DMS 273 treated with DMSO at 0.1 percent for 48 hours (cell line): ENCODE measurements at places on chromosomes 1 and 21.

DNA sequence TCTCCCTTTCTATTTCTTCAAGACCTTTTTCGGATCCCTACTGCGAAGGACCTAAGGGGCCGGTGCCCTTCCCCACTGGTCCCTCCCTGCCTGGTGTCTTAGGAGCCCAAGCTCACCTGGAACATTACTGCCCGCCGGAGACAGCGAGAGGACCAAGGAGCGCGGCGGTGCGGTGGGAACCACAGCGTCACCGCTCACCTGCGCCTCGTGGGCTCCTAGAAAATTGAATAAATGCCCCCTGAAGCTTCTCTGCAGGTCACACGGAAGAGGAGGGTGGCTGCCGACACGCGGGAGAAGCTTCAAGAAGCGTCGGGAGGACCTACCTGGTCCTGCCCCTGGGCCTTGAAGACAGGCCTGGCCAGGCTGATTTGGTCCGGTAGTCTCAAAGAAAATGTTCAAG is 65.2 kb downstream of the PPIAL4A start:
- DNase-seq = no peak

GRCh38 chr1:160209321-160210046 is 4.3 kb downstream of the PEA15 start:
- DNase-seq = no peak

DNA sequence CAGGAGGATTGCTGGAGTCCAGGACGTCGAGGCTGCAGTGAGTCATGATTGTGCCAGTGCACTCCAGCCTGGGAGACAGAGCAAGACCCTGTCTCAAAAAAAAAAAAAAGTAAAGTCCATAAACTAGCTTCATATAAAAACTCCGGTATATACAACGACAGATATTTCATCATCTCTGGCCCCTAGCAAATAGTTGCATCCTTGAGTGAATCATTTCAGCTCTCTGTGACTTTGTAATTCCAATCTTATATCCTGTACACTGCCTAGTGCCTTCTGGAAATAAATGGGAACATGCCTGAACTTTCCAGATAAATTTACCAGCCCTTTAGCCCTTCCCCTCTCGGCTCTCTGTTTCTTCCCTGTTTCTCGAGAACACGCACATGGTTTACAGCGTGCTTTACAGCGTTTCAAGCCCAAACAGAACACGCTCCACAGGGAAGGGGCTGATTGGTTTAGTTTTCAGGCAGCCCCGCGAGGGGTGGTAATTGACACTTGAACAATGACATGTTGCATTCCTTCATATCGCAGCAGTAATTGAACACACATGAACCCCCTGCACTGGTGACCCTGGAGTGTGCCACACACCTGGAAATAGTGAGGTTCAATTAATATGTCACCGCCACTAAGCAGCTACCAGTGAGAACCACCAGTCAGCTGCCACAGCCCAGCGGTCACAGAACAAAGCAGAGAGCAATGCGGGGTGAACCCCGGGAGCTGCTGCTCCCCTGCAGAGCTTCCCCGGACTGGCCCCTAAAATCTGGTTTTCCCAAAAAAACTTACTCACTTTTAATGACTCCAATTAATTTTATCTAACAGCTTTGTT is 35.7 kb upstream of the SIM2 start:
- DNase-seq = no peak

- DNase-seq = no peak
These were observed 123.0 kb upstream of the TMPRSS2 start for GRCh38 chr21:41630917-41631316.

GRCh38 chr21:30577766-30578165 is 12.4 kb downstream of the KRTAP22-2 start:
- DNase-seq = no peak

DNA sequence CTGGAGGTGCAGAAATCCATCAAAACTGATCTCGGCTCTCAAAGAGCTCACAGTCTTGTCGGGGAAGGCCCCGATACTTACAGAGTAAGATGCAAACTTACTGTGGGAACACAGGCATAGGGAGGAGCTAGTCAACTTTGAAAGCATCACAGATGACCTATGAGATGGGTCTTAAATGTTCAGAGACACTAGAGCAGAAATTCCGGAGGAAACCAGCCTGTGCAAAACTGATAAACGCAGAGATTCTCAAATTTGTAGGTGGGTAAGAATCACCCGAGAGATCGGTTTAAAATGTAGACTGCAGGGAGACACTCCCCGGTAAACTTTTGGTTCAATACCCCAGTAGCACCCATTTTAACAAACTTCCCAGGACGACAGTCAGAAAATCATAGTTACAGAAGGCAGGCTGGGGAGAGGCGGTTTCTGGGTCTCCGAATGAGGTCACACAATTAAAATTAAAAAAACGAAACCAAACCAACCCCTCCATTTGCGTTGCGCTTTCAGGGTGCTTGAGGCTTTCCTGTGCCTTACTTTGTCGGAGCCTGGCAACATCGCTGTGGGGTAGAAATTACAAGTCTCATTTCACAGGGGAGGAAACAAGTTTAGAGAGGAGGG is 755 bp upstream of the THRAP3 start:
- DNase-seq = peak; percentile 30

- DNase-seq = no peak
These were observed 12.0 kb downstream of the DUSP10 start for GRCh38 chr1:221729771-221730330.

GRCh38 chr21:45140346-45140940 is 66.1 kb downstream of the ADARB1 start:
- DNase-seq = peak; percentile 85

GRCh38 chr1:90104941-90105538 is 110.1 kb downstream of the ZNF326 start:
- no peak for DNase-seq

DNA sequence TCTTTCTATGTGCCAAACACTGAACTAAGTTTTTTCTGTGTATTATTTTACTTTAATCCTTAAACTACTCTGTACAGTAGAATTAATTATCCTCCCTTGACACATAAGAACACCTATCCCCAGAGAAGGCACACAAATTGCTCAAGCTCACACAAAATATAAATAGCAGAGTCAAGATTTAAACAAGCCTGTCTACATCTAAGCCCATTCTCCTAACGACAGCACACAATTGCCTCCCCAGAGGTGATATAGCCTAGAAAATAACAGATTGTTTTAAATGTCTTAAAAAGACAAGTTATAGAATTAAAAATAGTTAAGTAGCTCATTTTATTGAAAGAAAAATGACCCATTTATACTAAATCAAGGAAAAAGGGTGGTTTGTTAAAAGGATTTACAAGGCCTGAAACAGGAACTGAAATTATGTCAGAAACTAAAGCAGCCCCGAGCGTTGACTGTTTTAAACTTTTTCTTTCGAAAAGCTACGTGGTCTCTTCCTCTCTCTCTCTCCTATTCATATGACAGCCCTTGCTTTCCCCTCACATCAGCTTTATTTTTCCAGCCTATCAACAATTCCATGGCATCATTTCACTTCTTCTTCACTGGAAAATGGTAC is 30.5 kb downstream of the TNFSF18 start:
- DNase-seq = no peak

- no peak for DNase-seq
These were observed 128.5 kb upstream of the KCNK2 start for GRCh38 chr1:214953901-214954616.

GRCh38 chr1:84379138-84379916 is 19.0 kb upstream of the DNASE2B start:
- DNase-seq = no peak

- no peak for DNase-seq
These were observed 898.3 kb upstream of the B3GALT2 start for GRCh38 chr1:194084755-194085154.

- DNase-seq = no peak
These were observed 917 bp downstream of the KIAA0040 start for GRCh38 chr1:175191659-175192058.

GRCh38 chr21:19045876-19046275 is 642.3 kb upstream of the TMPRSS15 start:
- no peak for DNase-seq

DNA sequence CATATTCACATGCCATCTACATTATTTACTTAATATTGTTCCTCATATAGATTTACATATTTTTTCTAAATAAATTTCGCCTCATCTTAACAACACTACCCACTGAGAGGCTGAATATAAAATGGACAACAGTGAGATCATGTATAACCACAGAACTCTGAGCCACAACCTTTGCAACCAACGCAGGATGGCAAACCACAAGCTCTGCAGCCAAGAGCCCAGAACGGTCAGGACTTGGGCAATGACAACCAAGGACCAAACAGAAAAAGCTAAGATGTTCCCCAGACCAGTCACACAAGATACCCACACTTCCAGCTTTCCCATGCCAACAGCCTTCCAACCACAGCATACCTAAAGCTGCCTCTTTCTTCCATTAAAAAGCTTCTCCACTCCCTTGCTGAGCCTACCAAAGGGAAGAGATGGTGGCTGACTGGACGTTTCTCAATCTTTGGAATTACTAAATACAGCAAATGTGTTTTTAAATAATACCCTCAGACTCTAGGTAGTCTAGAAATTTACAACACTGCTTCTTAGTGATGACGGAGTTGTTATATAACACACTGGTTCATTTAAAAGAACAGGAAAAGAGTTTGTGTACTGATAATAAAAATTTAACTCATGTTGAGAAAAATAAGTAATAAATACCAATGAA is 117.9 kb downstream of the AKT3 start:
- no peak for DNase-seq

GRCh38 chr21:36509973-36510664 is 30.2 kb upstream of the CLDN14 start:
- DNase-seq = no peak

DNA sequence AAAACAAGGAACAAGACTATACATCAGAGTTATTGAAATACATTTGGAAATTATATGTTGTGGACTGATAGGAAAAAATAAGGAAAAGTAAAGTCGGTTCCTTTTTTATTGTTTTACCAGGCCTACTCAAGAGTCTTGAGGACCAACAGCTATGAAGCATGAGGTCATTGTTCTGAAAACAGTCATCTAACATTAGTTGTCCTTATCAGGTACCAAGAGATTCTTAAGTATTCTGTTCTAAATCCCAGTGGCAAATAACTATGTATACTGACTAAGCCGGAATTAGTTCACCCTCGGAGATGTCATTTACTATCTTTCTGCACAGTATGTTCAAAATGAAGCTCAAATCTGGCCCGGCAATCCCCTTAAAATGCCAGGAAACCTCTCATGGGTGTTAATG is 585 bp downstream of the ADGRL4 start:
- no peak for DNase-seq

DNA sequence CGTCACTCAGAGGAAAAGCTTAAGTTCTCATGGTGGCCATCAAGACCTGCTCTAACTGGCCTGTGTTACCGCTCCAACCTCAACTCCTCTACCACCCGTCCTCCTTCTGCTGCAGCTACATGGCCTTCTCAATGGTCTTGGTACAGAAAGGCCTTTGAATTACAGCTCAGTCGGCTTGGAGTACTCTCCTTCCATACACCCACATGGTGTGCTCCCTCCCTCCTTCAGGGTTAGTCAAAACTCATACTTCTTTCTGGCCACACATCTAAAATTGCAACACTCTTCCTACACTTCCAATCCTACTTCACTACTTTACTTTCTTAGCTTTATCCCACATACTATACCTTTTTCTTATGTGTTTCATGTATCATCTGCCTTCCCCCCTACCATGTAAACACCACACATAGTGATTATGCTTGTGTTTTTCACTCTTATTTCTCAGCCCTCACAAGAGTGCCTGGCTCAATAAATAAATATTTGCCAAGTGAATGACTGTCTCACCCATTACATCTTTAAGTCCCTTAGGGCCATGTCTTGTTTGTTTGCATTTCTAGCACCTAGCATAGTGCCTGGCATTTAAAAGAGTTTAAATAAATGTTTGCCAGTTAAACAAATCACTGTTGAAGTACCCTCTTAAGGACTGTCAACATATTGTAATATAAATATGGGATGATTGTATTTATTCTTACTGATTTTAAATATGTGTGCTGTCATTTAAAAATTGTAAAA is 37.6 kb upstream of the HMCN1 start:
- no peak for DNase-seq

DNA sequence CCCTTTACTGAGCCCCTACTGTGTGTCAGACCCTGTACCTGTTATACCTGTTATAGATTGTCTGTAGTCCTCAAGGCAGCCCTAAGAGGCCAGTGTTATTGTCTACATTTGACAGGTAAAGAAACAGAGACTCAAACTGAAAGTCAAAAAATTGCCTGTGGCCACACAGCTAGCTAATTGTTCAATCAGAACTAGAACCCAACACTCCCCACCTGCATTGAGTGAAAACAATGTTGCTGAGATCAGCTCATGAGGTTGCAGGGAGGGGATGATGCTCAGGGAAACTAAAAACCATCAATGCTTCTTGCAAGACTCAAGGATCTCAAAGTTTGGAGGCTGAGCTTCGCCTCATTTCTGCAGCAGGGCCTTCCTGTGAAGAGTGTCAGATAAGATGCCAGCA is 109.5 kb upstream of the LMO4 start:
- no peak for DNase-seq

DNA sequence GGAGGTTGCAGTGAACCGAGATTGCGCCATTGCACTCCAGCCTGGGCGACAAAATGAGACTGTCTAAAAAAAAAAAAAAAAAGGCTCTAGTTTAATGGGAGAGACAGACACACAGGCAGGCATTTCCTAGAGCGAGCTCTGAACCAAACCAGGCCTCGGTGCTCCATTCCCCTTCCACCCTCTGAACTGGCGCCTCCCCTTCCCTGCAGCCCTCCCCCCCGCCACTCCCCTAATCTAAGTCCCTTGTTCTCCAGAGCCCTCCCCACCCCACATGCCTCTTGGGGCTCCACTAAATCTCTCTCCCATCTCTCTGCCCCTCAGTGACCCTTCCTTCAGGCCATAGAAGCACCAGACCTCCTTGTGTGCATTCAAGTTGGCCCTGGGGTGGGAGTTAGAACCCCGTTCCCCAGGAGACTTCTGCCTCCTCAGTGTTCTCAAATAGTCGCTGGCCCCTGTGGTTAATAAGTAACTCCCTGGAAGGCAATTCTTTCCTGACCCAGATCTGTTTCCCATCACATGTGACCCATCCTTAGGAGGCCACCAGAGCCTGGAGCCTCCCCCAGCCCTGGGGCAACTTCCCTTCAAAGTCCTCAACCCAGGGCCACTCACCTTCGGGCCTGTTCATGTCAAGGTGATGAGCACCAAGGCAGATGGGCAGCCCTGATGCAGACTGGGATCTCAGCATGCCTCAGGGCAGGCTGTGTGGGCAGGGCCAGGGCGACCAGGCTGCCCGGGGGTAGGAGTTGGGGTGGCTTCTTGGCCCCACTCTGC is 42.6 kb upstream of the EPB41 start:
- no peak for DNase-seq

GRCh38 chr1:37919277-37919676 is 27.6 kb downstream of the INPP5B start:
- DNase-seq = no peak

GRCh38 chr1:248873993-248874533 is 15.2 kb upstream of the ZNF692 start:
- DNase-seq = peak; percentile 92

- DNase-seq = no peak
These were observed 6.4 kb upstream of the GBP5 start for GRCh38 chr1:89279011-89279466.

DNA sequence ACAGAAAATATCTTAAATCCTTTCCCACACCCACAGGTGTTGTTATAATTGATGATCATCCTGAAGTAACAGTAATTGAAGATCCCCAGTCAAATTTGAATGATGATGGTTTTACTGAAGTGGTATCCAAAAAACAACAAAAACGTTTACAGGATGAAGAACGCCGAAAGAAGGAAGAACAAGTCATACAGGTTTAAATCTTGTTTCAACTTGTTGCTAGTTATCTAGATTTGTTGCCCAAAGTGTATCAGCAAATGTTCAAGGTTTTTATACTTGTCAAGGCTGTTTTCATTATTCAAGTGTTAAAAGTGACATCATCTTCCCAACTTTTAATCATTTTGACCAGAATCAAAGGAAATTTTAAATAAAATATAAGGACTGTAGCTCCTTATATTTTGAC is 64.7 kb downstream of the PRRC2C start:
- no peak for DNase-seq
